ENCODE measurements at places on chromosomes 16 and 17.

DNA sequence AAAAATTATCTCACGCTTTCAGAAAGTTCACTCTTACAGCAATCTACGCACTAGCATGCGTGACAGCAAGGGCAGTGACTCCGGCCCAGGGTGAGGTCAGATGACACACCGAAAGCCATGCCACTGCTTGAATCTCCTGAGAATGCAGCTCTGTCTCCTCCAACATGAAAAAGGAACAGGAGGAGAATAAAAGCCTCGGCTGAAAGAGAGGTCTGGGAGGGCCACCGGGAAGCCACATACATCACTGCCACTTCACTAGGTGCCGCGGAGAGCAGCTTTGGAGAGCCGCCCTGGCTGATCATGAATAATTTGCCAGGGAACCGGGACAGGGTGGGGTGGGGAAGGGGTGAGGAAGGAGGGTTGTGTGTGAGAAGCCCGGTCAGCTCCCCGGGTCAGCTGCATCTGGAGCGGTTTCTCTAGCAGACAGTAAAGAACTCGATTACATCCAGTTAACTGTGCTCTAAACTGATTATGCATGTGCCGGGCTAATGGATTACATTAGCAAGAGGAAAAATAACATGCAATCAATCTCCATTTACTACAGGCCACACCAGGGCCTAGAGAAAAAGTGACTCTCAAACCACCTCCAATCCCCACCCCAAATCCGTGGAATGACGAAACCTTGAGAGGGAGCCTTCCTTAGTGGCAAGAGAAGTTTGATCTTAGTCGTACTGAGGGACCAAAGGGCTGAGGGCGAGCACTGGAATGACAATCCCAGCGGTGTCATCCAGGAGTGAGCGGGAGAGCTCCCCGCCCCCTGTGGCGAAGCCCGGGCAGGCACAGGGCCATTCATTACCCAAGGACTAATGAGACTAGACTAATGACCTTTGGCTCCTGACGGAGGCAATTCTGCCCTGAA lies 100.3 kb downstream of the ZFHX3 start:
- DNase-seq, result peak; percentile 90

DNA sequence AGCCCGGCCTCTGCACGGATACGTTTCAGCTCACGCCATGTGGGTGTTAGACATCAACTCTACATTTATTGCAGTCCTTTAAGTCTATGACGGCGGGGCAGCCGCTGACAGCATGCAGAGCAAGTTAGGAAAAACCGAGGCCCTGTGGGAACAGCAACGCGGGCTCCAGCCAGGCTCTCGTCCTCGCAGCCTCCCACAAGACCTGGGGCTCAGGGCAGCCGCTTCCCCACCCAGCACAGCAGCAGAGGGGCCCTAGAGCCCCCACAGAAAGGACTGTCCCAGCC lies 3.7 kb upstream of the MRPS34 start:
- DNase-seq, result no peak

- no peak for DNase-seq
Measured at GRCh38 chr16:84279881-84280280, 14.8 kb upstream of the WFDC1 start.

- DNase-seq, result no peak
Measured at GRCh38 chr16:83948914-83949723, 3.9 kb upstream of the OSGIN1 start.

GRCh38 chr17:66301367-66301863 lies 998 bp upstream of the PRKCA start:
- DNase-seq, result no peak

- DNase-seq, result no peak
Measured at GRCh38 chr16:60459463-60459862, 1576.8 kb downstream of the CDH8 start.

DNA sequence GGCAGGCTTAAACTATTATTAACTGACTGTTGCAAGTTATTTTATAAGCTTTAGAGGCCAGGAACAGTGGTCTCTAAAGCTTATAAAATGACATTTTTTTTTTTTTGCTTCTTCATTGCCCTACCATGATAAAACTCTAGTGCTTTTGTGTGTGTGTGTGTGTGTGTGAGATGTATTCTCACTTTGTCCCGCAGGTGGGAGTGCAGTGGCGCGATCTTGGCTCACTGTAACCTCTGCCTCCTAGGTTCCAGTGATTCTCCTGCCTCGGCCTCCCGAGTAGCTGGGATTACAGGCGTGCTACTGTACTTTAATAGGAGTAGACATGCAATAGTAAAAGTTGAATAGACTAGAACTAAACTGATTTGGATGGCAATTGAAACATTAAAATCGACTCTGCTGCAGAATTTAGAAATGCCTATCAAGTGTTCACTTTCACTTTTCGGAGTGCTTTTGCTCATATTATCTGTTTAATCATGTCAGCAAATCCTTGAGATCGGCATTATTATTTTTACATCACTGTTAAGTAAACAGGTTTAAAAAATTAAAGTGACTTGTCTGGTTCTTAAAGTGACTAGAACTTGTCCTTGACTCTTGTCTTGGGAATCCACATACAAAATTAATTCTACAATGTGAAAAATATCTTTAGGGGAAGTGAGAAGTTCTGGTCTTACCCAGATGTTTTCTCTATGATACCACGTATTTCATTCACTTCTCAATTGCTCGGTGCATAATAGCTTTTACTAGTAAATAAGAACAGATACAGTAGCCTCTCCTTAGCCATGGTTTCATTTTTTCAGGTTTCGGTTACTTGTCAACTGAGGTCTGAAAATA lies 8.4 kb upstream of the PCTP start:
- DNase-seq, result no peak

DNA sequence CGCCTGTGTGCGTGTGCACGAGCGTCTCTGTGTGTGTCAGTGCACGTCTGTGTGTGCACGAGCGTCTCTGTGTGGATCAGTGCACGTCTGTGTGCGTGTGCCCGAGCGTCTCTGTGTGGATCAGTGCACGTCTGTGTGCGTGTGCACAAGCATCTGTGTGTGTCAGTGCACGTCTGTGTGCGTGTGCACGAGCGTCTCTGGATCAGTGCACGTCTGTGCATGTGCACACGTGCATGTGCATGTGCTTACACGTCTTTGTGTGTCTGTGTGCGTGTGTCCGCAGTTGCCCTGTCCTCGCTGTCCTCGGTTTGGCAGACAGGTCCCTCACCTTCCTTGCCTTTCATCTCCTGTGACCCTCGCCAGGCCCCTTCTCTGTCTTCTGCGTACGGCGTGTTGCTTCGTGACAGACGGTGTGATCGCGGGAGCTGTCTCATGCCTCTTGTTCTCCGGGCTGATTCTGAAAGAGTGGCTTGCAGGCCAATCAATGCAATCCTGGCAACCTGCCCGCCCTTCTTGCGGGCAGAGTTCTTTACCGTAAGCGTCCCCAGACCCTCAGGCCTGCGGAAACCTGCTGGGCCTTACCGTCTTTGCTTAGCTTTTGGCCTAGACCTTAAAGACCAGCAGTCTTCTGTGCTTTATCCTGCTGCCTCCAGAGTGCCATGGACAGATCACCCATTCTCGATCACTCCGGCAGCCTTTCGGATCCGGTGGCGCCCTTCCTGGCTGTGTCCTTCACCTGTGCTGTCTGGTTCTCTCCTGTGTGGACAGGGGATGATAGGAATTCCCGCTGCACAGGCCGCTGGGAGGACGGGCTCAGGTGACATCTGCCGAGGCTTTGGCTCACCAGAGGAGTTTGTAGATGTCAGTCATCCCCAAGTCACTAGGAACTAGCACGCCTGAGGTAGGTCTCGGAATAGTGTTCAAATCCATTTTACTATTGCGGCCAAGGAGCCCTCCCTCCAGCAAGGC lies 18.5 kb downstream of the MLYCD start:
- no peak for DNase-seq

DNA sequence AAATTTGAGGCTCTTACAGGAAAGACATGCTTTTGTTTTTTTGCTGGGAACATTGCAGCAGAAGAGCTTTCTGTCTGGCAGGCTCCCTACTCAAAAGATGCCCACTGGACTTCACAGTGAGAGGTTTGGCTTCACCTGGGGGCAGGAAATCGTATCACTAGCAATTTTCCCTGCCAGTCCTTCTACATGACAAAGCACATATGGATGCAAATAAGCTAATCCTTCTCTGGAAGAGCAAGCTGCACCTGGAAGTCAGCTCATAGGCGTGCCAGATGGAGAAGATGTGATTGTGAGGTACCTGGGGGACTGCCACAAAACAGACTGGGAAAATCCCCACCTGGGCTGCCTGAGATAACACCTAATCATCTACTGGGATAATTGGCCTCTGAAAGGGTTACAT lies 195.0 kb upstream of the CPHXL start:
- DNase-seq, result no peak

DNA sequence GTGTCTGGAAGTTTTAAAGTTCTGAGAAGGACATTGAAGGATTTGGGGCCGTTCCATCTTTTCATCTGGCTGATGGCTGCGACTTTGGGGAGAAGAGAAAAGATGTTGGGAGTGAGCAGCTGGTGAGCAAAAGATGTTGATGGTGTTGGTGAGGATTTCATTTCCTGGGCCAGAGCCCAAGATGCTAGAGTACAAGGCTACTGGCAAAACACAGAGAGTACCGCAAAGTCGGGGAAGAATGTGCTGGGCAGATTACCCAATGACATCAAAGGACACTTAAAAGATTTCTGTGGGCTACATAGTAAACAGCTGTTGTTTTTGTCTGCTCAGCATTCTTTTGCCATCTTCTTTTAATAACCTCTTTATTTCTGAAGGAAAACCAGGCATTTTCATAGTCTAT lies 49.4 kb upstream of the GAS7 start:
- no peak for DNase-seq

DNA sequence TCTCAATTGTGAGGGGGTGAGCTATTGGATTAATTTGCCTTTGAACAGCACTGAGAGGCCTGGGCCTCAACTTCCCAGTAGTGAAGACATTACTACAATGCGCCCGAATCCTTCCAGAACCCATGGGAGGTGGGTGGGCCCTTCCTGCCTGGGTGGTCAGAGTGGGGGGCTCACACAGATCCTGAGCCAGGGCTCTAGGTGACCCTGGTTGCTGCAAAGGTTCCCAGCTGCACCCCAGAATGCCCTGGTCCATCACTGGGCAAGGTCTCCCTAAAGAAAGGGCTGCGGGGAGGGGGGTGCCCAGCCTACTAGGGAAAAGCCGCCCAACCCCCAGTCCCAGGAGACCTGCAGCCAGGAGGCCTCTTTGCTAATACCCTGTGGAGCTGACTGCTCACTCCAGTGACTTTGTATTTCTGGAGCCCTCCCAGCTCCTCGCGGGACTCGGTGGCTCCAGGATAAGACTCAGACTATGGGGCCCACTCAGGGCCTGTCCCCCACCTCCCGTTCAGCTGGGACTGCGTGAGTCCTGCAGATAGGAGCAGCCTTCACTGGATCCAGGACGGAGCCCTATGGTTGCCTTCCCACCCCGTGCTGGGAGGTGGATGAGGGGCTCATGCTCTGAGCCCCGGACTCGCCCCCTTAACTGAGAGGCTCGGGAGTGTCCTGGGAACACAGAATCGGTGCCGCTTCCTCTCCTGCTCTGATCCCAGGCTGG lies 40.2 kb downstream of the SLC7A5 start:
- DNase-seq, result no peak

- no peak for DNase-seq
Measured at GRCh38 chr16:28935346-28935745, 3.6 kb downstream of the CD19 start.

DNA sequence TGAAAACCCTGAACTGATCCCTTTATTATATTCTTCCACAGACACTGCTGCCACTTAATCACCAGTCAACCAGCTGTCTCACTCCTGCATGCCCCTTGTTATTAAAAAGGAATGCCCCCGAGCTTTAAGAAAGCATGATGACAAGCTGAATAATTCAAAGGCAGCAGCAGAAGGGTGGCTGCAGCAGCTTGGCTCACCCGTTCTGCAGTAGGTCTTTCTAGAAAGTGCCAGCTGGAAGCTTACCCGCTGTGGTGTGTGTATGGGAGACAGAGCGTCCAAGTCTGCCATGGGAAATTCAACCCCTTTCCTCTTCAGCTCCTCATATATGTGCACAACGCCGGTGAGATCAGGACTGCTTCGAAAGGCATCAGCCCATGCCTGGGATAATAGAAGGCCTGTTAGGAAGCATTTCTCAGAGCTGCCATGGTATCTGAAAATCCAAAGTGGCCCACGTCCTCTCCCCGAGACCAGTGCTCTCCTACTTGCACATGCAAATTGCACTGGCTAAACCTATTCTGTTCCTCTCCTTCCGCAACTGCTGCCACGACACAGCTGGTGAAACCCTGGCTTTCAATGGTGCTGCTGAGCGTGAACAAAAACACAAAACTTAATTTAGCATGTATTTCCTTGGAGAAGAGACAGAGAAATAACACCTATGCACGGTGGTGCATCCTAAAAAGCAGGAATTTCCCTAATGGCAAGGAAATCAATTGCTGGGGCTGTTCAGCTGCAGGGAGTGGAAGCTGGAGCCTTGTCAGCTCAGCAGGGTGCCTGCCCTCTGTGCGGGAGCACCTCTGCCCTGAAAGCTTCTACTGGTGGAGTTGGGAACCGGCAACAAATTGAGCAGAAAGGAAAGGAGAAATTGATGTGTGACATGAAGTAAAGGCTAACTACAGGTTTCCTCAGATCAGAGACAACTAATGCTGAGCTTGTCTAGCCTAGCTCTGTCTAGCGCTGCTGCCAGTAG lies 47.9 kb upstream of the SREBF1 start:
- DNase-seq, result no peak

- DNase-seq, result no peak
Measured at GRCh38 chr17:49455272-49455861, 39.7 kb upstream of the NGFR start.

DNA sequence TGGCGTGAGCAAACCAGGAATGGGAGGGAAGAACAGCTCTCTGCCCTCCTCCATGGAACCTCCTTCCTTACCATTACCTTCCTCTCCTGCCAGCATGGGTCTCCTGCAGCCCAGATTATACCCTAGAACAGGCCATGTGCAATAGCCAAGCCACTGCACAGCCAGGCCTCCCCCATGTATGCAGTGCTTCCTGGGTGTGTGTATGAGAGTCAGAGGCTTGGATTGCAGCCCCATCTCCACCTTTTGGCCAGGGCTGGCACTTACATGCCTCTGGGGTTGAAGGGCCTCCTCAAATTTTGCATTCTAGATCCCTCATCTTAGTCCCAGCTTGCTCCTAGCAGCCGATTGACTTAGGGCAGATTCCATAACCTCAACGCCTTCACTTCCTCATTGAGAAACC lies 133.7 kb downstream of the GSG1L start:
- DNase-seq, result no peak

GRCh38 chr17:40905370-40905769 lies 20.3 kb upstream of the KRT20 start:
- DNase-seq, result no peak

DNA sequence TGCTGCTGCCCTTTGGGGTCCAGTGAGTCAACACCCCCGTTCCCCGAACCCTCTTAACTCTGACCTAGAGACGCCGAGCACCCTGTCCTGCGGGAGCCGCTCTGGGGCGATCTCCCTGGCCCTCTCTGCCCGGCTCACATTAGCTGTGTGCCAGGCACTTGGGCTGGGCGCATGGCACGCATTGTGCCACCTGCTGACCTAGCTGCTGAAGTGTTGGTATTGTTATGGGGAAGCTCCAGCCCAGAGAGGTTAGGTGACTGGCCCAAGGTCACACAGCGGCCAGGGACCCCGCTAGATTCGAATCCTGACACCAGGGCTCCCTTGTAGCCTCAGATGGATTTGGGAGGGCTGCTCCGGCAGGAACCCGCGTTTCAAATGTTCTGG lies 1.1 kb downstream of the HSD17B1 start:
- DNase-seq, result no peak

Data from HuH-7 (cell line).